ENCODE measurements at places on chromosomes 2 and 18.

DNA sequence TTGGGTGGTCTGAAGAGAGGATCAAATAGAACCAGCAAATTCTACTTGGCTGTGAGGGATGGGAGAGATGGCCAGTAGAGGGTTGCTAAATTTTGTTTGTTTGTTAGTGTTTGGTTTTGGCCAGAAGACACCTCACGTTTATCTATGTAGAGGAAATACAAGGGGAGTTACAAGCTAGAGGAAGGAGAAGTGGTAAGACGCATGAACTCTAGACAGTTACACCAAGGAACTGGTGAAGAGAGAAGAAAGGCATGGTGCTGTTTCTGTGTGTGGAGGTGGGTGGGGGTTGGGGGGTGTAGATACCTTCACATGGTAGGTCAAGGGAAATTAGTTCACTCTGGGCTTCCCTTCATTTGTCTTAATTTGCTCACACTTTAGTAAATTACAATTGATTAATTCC is 25.6 kb downstream of the RASGRP3 start:
- no peak for DNase-seq

GRCh38 chr2:16055848-16056580 is 115.7 kb downstream of the MYCN start:
- DNase-seq = no peak

- DNase-seq = no peak
Measured at GRCh38 chr2:19442731-19443130, 84.3 kb upstream of the OSR1 start.

DNA sequence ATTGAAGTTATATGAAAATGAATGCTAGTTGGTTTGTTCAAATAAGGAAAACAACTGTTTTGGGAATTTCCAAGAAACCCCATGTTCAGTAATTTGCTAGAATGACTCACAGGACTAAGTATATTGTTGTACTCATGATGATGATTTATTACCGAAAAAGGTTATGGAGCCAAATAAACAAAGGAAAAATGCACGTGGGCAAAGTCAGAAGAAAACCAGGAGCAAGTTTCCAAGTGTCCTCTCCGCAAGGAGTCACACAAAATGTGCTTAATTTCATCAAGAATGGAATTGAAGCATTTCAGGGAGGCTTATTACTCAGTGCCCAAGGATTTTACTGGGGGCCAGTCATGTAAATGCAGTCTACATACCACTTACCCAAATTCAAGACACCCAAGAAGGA is 1652.4 kb upstream of the TMEFF2 start:
- no peak for DNase-seq

Measured in NCI-H1105 treated with DMSO at 0.1 percent for 48 hours (cell line).